Karpas-422 (cell line): ENCODE measurements at places on chromosomes 2 and 18.

GRCh38 chr2:188474316-188474715 is 182.6 kb downstream of the GULP1 start:
- no peaks in the 10 kb centered on the region for H3K4me1 ChIP-seq
- no peaks in the 10 kb centered on the region for H3K27me3 ChIP-seq
- no peak overlapping the region for H3K27ac ChIP-seq
- no peaks in the 10 kb centered on the region for H3K36me3 ChIP-seq
- no peak overlapping the region for H3K4me3 ChIP-seq

DNA sequence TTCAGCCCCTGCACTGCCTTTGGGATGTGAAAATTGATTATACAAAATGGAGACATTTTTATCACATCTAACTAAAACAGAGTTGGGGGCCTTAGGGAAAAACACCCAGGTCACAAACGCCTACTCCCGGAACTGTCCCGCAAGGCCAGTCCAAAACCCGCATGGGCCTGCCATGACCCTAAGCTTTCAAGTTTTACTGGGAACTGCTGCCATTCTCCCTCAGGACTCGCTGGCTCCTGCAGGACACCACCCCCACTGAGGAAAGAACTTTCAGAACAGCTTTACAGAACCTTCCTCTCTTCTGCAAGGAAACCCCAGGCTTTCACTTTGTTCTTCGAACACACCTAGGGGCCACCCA is 320.4 kb upstream of the HS6ST1 start:
- no peaks in the 10 kb centered on the region for H3K27me3 ChIP-seq
- no peaks in the 10 kb centered on the region for H3K36me3 ChIP-seq
- no peak overlapping the region for H3K27ac ChIP-seq
- no peaks in the 10 kb centered on the region for H3K4me1 ChIP-seq
- no peak for DNase-seq

- no peaks in the 10 kb centered on the region for H3K36me3 ChIP-seq
- H3K4me3 ChIP-seq = no peak overlapping the region
- no peak overlapping the region for H3K27ac ChIP-seq
- no peaks in the 10 kb centered on the region for H3K4me1 ChIP-seq
These were observed 278.6 kb upstream of the KLHL14 start for GRCh38 chr18:33051407-33051806.

- H3K36me3 ChIP-seq = peaks cover 20% of the 10 kb centered on the region
- H3K27ac ChIP-seq = no peak overlapping the region
- DNase-seq = no peak
- no peaks in the 10 kb centered on the region for H3K4me1 ChIP-seq
- no peaks in the 10 kb centered on the region for H3K27me3 ChIP-seq
These were observed 44.7 kb downstream of the ASXL2 start for GRCh38 chr2:25833566-25833965.

DNA sequence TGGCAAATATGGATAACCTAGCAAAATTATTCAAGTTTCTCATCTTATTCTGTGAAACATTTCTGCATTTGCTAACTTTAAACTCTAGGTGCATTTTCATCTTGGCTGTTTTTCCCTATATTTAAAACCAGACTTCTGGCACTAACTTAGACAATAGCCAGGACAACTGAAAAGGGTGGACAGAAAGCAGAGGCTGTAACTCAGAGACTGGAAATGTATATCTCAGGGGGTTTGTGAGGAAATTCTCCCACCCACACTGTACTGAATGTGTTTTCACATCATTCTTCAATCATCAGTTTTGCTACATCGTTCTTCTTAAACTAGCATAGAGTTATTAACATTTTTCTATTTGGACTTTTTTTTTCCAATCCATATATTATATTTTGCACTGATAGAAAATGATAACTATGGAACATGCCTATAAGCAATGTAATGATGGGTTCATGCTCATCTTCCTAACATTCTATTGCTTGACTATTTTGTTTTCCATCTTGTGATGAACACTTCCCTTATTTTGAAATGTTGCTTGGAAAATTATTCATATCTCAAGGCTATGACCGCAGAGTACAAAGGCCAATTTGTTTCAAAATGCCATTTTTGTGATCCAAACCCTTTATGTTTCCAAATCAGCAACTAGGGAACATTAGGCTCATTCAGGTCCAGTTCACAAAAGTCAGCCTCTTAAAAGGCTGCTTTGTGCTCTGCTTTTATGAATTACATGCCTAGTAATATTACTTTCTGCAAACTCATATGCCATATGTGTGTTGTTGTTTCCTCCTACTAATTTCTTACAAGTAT is 125.8 kb upstream of the CDH19 start:
- no peaks in the 10 kb centered on the region for H3K4me1 ChIP-seq
- H3K27me3 ChIP-seq = no peaks in the 10 kb centered on the region
- H3K27ac ChIP-seq = no peak overlapping the region
- DNase-seq = no peak
- H3K36me3 ChIP-seq = no peaks in the 10 kb centered on the region
- H3K4me3 ChIP-seq = no peak overlapping the region

DNA sequence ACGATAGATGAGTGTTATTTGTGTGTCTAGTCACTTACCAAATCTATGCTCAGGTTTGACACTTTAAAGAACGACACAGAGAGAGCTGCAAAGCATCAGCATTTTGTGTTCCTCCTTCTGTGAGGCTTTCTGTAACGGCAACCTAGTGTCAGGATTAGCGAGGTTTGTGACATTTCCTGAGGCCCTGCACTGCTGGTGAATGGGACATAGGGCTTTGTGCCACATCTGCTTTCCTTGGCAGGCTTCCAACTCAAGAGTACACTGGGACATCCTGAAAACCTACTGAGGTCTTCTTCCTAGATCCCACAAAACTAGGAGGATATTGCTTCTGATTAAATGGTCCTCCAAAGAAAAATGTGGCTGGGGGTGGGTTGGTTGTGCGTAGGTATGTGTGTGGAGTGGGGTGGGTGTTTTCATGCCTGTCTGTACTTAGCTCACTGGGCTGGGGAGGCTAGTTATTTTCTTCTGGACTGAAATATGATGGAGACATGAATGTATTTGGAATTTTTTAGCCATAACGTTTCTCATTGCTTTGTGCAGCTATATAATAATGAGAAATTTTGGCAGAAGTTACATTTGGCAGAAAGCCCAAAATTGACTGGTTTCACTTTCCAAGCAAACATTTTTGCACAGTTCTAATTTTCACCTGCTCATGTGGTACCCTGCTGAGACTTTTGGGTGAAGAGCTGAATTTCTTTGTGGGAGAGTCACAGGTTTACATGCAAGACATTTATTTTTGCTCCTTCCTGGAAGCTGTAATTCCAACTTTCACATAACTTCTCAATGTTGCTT is 308.4 kb downstream of the XIRP2 start:
- H3K36me3 ChIP-seq = no peaks in the 10 kb centered on the region
- no peak for DNase-seq
- no peaks in the 10 kb centered on the region for H3K27me3 ChIP-seq
- no peak overlapping the region for H3K27ac ChIP-seq
- no peak overlapping the region for H3K4me3 ChIP-seq
- no peaks in the 10 kb centered on the region for H3K4me1 ChIP-seq

GRCh38 chr2:31998731-31999383 is 12.0 kb downstream of the MEMO1 start:
- DNase-seq = no peak
- H3K27me3 ChIP-seq = no peaks in the 10 kb centered on the region
- H3K4me1 ChIP-seq = peaks cover 21% of the 10 kb centered on the region
- H3K4me3 ChIP-seq = no peak overlapping the region

DNA sequence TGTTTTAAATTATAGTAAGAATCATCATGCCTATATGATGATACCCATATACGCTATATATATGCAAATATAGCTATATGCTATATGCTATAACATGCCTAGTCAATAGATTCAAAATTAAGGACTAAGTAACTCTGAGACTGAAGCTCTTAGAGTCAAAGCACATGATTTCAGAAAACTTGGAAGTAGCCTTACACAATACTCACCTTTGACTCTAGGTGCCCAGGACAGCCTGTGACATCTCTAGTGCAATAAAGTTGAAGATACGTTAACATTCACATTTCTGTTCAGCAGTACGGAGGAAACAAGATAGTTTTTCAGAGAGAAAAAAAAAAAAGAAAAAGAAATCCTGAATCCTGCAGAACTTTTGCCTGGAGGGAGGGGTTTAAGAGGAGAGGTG is 149.7 kb upstream of the PIK3C3 start:
- no peaks in the 10 kb centered on the region for H3K4me1 ChIP-seq
- no peak for DNase-seq
- no peaks in the 10 kb centered on the region for H3K36me3 ChIP-seq
- H3K27ac ChIP-seq = no peak overlapping the region
- no peak overlapping the region for H3K4me3 ChIP-seq

- H3K27me3 ChIP-seq = no peaks in the 10 kb centered on the region
- no peak overlapping the region for H3K27ac ChIP-seq
- DNase-seq = no peak
- peaks cover 9% of the 10 kb centered on the region; the same call in 1 of the 2 replicates for H3K36me3 ChIP-seq
- no peaks in the 10 kb centered on the region for H3K4me1 ChIP-seq
These were observed 17.1 kb upstream of the CACNB4 start for GRCh38 chr2:152115952-152116351.

- no peaks in the 10 kb centered on the region for H3K4me1 ChIP-seq
- no peaks in the 10 kb centered on the region for H3K36me3 ChIP-seq
- H3K27ac ChIP-seq = no peak overlapping the region
- no peak overlapping the region for H3K4me3 ChIP-seq
- DNase-seq = no peak
These were observed 26.6 kb upstream of the ICOS start for GRCh38 chr2:203909974-203910373.

GRCh38 chr18:4637876-4638275 is 182.8 kb upstream of the DLGAP1 start:
- H3K4me1 ChIP-seq = peaks cover 66% of the 10 kb centered on the region
- peak overlapping the region; percentile 97 for H3K27ac ChIP-seq
- peak; percentile 52 for DNase-seq
- H3K36me3 ChIP-seq = no peaks in the 10 kb centered on the region
- H3K27me3 ChIP-seq = no peaks in the 10 kb centered on the region
- no peak overlapping the region for H3K4me3 ChIP-seq
